ENCODE measurements at places on chromosomes 4 and X.

DNA sequence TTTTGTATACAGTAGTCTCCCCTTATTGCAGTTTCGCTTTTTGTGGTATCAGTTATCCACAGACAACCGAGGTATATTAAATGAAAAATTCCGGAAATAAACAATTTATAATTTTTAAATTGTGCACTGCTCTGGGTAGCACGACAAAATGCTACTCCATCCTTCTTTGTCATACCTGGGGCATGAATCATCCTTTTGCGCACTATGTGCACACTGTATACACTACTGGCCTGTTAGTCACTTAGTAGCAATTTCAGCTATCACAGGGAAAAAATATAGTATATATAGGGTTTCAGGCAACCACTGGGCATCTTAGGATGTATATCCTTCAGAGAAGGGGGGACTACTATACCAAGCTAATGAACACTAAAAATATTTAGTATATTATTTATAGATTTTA, 198.8 kb upstream of the FAT4 start:
- no peak for DNase-seq

GRCh38 chr4:116343809-116344208, 741.6 kb downstream of the TRAM1L1 start:
- DNase-seq, result no peak

DNA sequence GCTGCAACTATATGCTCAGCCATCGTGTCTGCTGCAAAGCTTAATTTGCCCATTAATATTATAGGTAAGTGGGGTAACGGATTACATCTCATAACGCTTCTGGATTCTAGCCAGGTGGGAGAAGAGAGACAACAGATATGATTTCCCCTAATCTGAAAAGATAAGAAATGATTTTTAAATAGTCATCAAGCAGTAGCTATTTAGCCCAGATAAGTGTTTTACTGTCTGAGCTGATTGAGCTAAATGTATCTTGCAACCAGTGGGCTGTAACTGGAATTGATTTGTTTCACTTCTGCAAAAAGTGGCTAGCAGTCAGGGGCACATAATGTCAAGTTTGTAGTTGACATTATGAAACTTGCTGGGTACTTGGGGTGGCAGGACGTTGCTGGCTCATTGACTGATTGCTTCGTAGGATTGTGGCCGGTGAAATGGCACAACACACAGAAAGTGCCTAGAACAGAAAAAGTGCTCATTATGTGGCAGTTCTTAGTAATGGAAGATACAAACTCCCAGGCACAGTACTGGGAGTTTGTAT, 18.5 kb downstream of the LAP3 start:
- no peak for DNase-seq

DNA sequence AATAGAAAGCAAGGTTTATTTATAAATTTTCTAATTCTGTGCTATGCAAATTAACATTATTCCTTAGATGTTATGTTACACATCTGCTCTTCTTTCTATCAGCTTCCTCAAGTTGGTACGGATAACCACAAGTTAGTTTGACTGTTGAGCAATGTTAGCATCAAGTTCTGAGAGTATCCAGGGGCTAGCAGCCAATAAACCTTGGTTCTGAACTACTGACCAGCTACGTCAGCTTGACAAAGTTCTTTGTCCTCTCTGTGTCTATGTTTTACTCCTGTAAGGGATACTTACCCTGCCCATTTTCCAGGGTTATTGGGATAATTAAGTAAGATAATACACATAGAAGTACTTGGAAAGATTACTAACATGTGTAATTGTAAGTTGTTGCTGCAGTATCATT, 8.1 kb upstream of the TEX13A start:
- no peak for DNase-seq

DNA sequence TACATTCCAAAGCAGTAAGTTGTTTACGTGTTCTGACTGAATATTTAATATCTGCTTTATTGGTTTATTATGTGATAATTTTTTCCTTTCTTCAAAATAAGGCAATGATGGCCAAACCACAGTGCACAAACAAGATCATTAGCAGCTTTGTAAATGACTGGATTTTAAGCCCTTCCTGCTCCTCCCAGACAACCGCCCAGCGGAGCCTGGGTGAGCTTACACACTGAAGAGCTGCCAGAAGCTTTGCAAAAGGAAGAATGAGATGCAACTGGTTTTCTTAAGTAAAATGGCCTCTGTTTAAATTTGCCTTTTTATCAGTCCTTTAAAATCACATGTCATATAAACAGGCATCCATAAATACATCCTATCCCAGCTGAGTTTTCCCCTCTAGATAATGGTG, 52.2 kb downstream of the SPARCL1 start:
- no peak for DNase-seq

DNA sequence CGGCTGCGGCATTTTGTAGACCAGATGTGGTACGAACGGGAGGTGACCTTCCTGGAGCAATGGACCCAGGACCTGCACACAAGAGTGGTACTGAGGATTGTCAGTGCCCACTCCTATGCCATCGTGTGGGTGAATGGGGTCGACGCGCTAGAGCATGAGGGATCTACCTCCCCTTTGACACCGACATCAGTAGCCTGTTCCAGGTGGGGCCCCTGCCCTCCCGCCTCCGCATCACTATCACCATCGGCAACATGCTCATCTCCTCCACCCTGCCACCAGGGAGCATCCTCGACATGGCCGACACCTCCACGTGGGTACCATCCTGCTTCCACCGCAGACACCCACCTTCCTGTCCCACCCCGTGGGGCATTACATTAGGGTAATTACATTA, 46.2 kb downstream of the SMARCA5 start:
- DNase-seq, result no peak

- peak; percentile 70 for DNase-seq
These were observed at the start of gene ZNF275 for GRCh38 chrX:153333821-153334653. Gene ZNF275 (plus strand): TSS chrX:153334153. CDS start chrX:153336680, 2,527 bp downstream.

- DNase-seq, result peak; percentile 94
These were observed 5.9 kb downstream of the ZFYVE28 start for GRCh38 chr4:2412534-2412884.

GRCh38 chrX:2314831-2315365, 185.9 kb downstream of the DHRSX start:
- DNase-seq, result no peak

DNA sequence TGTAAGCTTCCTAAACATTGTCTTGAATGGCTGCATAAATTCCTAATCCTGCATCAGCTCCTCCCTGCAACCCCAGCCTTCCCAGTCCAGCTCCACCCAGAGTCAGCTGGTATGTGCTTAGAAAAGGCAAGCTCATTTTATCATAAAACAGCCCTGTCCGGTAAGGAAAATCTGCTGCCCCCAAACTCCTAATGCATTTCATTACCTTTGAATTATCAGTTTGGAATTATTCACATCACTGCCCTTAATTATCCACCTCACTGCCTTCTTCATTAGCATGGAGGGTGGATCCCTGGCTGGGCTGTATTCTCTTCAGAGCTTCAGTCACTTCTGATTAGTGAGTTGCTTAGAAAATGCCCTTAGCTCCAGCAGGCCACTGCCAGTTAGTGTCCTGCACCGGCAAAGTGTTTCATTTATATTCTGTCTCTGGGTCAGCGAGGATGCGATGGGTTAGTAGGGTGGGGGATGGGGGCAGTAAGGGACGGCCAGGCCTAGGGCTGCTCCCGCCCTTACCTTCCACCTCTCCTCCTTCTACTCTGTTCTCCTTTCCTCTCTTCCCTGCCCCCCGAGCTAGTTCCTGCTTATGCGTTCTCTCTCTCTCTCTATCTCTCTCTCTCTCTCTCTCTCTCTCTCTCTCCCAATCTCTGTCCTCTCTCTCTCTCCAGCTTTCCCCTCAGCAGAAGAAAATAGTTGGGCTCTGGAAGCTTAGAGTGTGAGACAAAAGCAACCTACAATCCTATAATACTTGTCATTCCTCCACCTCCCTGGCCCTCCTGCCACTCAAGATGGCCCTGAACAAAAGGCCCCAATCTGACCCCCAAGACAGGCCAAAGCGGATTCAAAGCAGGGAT, 174.8 kb upstream of the KLF3 start:
- peak; percentile 62 for DNase-seq

GRCh38 chr4:185346975-185347601, 48.6 kb downstream of the LRP2BP start:
- no peak for DNase-seq

DNA sequence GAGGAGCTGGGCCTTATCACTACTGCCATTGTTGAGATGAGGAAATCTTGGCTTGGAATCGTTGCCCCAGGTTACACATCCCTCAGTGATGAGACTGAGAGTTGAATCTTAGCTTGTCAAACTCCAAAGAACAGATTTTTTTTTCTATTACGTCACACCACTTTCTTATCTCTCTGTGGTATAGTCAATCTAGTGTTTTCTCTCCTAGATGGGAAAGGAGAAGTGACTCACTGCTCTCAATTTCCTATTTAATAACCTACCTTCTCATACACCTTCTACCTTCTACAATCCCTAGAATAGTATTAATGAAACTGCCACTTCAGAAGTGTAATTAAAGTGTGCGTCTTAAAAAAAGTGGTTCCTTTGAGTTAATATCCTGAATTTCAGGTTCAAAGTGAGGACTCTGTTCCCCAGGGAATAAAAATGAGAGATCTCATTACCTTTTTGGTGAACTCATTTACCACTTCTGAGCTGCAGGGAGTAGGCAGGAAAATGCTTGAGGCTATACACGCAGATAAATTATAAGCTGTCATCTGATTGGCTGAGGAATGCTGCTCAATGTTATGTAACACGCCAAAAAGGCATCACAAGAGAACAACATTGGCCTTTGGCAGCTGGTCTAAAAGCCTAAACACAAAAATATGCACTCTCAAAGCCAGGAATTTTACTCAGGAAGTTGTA, 59.3 kb downstream of the MAD2L1 start:
- DNase-seq, result no peak

DNA sequence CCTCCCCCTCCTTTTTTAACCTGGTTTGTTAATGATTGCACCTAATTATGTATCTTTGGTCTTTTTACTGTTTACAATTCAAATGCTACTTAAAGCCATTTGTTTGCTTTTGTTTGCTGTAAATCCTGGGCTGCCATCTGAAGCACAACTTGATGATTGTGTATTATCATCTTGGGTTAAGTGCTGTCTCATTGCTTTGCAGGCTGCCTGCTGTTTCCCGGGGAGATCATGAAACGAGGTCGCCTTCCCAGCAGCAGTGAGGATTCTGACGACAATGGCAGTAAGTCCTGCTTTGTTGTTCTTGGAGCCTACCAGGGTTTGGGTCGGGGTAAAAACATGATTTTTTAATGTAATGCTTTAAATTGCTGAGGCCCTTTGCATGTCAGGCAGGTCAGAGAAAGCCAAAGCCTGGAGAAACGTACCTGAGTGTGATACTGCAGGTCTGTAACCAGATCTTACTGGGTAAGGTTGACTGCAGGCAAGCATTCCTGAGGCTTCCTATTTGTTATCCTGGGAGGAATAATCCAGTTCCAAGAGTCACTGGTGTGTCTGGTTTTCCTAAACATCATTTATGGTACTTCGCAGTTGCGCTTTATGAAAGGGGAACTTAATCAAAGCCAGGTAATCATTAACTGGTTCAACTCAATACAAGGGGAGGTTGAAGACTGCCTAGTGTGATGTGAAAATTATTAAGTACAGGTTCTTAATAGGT, 22.2 kb downstream of the JADE1 start:
- peak; percentile 84 for DNase-seq

- DNase-seq, result no peak
These were observed 88.1 kb downstream of the PCDH7 start for GRCh38 chr4:30808276-30808675.

GRCh38 chr4:16027626-16028025, 56.2 kb downstream of the PROM1 start:
- DNase-seq, result no peak
